ENCODE measurements at places on chromosomes 7 and 10.

- DNase-seq: peak; percentile 85
Observed at GRCh38 chr10:28367929-28368484, 65.1 kb upstream of the MPP7 start.

- no peak for DNase-seq
Observed at GRCh38 chr7:29893351-29893965, 87.2 kb downstream of the WIPF3 start.

DNA sequence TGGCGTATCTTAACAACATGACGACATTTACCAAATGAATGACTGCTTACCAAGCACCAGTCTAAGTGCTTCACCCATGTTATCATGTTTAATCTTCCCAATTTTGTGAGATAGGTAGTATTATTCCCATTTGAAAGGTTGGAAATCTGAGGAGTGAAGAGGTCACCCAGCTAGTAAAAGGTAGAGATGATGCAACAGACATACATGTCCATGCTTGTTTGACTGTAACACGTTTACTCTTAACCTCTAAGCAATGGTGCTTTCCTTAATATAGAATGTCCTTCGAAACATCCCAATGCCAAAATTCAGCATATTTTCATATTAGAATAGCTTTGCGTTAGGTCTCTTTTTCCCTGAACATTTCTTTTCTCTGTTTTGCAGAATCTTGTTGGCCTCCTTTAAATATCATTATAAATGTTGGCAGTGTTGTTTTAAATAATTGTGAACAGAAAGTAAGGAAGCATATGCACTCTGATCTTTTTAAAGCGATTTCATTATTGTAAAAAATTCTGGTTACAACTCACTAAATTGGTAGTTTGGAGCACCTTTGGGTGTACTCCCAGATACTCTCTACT lies 722.8 kb downstream of the AUTS2 start:
- DNase-seq: no peak

GRCh38 chr10:7153750-7154149 lies 257.1 kb downstream of the SFMBT2 start:
- DNase-seq: no peak

DNA sequence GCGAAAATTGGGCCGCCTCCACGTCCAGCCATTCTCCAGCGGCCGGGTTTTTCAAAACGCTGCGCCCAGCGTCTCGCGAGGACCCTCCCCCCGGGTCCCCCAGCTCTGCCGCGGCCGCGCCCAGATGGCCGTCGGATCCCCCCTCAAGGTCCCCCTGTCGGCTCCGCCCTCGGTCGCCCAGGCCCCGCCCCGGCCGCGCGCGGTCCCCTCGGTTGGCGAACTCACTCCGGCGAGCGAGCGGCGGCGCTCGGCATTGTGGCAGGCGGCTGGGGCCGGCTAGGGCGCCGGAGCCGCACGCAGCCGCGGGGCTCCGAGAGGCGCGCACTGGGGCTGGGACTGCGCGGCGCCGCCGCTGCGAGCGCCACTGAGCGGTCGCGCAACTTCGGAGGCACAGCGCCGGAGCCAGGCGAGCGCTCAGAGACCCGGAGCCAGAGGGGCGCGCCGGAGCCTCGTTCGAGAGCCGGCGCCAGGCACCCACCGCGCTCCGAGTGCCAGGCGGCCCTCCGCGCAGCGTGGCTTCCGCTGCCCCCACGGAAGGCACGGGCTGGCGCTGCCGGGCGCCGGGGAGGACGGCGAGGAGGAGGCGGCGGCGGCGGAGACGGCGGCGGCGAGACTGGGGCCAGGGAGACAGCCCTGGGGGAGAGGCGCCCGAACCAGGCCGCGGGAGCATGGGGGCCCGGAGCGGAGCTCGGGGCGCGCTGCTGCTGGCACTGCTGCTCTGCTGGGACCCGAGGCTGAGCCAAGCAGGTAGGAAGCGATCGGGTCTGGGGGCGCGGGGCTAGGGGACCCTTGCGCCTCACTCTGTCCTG lies at the start of gene UNC5B:
Gene UNC5B, plus strand, starts transcription at position 253 of the 809 bp plus-strand sequence. Its CDS starts 416 bp downstream, at position 669.
- DNase-seq: peak; percentile 91

GRCh38 chr10:74704629-74705357 lies 121.6 kb upstream of the KAT6B start:
- no peak for DNase-seq

DNA sequence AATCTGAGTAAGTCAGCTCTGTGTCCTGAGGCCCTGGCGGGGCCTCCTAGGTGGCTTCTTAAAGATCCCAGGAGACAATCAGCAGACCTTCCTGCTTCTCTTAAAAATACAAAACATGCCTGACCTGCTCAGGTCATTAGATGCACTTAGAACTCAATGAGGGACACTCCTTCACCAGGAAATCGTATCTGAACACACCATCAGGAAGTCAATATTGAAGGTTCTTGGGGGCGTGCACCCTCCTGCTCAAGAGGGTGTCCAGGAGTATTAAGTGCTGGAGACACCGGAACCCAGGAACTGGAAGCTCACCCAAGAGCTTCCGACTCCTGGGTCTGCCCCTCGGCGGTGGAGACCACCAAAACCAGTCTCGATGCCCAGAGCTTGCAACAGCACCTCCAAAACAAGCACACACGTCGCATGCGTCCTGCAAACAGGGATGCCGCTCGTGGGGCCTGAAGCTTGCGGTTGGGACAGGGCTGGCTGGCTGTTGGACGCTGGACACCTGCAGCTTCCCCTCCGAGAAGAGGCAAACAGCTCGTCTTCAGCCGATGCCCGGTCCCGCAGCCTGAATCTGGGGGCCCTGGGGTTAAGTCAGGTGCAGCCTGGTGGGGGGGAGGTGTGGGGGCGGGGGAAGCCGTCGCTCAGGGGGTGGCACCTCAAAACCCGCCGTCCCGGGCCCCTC lies 803 bp downstream of the RAPGEF5 start:
- DNase-seq: peak; percentile 35

DNA sequence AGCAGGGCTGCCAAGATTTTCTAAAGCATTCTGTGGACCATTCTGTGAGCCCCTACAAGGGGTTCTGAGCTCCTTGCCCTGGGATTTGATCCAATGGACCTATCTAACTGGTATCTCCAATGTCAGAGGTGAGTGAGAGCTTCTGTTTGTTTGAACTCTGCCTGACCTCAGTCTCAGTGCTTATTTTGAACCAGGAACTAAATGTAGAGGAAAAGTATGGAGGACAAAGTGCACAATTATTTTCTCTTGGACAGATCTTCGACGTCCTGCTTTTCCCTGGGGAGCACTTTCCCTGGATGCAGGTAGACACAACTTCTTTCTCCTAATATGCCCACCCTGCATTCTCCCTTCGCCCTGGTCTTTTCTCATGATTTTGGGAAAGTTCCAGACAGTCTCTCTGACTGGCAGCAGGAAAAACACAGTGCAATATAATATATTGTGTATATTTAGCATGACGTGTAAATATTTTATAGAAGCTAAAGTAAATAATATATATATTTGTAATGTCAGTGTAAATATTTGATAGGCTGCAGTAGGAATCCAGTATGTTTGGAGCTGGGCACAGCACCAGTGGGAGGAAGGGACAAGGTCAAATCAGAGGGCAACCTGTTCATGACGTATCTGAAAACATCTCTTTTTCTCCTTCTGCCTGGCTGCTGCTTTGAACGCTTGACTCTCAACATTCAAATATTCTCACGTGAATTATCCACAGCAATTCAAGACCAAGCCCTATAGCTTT lies 184.0 kb upstream of the LYZL1 start:
- DNase-seq: no peak

DNA sequence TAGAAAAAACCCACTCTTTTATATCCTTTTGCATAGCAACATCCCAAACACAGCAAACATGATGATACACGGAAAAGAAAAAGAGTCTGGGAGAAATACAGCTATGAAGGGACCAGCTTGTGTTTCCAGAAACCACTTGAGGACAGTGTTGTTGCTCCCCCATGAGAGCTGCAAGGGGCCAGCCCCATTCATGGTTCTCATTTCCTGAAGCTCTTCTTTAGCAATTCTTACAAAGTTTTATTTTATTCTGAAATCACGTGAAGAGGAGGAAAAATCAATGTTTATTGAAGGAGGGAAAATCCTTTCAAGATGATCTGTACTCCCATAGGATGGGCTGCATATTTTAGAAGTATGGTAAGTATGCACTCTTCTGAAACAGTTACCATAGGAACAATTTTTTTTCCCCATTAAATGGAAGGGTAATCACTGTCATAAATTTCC lies 17.5 kb upstream of the PRTFDC1 start:
- DNase-seq: no peak

DNA sequence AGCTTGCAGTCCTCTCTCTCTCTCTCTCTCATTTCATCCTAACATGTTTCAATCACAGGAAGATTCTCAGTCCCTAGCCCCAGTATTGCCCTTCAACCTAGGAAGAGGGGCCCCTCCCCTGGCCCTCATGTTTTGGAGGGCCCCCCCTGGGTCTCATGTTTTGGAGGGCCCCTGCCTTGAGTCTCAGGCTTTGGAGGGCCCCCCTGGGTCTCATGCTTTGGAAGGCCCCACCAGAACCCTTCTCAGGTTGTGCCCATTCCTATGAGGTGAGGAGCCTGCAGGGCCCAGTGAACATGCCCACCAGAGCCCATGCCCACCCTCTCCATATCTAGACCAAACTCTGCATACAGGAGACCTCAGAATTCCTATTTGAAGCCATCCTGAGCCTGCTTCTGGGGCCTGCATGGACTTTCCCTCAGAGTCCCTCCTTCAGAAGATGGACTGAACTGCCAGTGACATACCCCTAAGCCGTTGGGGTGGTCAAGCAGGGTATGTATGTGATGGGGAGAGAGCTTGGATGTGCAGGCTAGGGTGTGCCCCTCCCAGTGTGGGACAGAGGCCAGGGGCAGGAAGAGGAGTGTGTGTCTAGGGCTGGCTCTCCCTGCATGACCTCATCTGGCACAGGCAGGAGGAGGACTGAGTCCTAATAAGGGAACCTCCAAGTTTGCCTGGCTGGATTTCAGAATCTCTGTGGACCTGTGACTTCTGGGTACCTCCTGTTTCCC lies 8.1 kb upstream of the VDAC2 start:
- no peak for DNase-seq

DNA sequence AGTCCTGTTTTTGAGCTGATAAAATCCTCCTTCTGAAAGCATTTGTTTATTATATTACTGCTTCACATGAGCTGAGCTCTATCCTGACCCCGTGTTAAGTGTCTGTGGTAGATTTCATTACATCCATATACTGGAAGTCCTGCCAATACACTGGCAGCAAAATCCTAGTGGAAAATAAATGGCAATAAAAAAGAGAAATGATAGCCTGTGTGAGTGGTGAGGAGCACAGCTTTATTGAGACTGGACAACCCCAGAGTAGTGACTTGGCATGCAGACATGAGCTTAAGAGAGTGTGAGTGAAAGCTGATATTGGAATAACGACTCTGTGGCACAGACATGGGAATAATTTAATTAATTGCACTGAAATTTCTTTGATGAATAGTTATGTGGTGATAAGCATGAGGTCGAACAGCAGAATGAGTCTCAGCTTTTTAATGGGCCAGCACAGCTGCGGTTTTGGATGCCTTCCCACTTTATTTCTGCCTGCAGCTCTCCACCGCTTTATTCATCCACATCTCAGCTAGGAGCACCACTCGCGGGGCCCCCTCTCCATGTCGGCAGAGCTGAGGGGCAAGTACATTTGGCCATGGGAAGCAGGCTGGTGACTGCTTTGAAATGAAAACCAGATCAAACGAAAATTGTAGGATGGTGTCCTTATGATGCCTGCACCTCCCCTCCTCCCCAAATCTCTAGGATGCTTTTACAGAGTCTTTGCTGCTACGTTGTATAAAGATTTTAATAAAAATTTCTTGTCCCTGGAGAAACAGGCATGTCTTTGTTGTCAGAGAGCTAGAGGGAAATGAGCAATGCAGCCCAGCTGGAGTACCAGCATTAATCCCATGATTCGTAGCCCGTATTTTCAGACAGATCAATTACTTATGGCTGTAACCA lies 494.3 kb downstream of the AUTS2 start:
- DNase-seq: no peak

DNA sequence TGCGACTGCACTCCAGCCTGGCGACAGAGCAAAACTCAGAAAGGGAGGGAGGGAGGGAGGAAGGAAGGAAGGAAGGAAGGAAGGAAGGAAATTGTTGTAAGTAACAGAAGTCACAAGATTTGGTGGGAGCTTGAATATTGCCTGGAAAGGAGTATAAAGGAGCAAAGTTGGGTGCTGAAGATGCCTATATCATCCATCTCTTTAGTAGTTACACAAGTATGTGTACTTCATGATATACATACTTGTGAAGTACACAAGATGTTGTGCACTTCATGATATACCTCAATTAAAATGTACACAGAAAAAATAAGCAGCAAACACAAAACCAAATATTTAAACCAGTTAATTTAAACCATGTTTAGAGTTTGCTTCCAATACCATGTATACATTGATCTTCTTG lies 1223.8 kb downstream of the SORCS3 start:
- no peak for DNase-seq

- no peak for DNase-seq
Observed at GRCh38 chr10:124280916-124281315, 137.8 kb downstream of the OAT start.

DNA sequence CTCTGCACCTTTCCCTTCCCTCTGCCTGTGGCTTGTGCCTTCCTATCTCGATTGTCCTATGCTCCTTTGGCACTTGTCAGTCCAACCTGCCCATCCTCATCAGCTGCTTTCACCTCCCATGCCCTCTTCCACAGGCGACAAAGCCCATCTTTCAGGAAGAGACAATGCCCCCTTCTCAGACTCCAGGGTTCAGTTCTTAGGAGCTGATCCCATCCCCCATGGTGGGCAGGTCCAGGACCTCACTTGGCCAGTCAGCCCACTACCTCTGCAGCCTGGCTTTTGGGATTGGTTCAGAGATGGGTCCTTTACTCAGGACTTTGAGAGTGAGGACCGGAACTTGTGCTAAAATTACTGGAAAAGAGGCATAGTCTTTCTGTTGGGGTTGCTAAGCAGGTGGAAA lies 74.0 kb upstream of the NANOS1 start:
- DNase-seq: no peak

DNA sequence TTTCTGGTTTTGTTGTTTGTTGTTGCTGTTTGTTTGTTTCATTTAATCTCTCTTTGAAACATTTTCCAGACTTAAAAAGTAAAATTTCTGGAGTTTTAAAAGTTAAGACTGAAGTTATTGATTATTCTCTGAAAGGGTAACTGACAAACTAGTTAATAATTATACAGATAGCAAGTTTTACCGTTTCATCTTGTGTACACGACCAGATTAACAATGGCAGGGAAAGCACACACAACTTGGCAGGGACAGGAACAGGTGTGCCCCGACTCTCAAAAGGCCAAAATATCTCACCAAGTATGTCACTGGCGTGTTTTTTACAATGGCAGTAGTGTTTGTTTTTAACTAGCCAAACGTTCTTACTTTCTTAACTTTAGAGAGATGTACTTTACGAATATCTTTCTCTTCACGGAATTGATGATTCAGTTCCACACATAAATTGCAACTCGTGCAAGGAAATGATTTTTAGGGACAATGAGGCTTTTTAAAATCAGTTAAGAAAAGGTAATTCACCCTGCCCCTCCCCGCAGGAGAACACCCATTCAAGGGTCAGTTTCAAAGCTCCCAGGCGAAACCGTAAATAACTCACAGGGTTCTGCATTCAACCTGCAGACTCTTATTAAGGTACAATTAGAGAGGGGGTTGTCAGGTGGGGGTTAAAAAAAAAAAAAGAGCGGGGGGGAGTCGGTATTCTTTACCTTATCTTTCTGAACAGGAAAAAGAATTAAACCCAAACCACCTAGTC lies 3.5 kb downstream of the CTBP2 start:
- DNase-seq: no peak

Data from hematopoietic multipotent progenitor cell treated with erythropoietin and hydrocortisone succinate and interleukin-3 and kit ligand, for 4 days (in vitro differentiated cells).